NCI-H510A treated with DMSO at 0.1 percent for 48 hours (cell line): ENCODE measurements at places on chromosomes 12 and 14.

GRCh38 chr12:92027243-92027642, 118.4 kb downstream of the BTG1 start:
- DNase-seq, result no peak

- DNase-seq, result no peak
Observed at GRCh38 chr12:75690296-75690955, 179.0 kb upstream of the KRR1 start.

- DNase-seq, result no peak
Observed at GRCh38 chr12:130715150-130715997, 725 bp downstream of the RIMBP2 start.

DNA sequence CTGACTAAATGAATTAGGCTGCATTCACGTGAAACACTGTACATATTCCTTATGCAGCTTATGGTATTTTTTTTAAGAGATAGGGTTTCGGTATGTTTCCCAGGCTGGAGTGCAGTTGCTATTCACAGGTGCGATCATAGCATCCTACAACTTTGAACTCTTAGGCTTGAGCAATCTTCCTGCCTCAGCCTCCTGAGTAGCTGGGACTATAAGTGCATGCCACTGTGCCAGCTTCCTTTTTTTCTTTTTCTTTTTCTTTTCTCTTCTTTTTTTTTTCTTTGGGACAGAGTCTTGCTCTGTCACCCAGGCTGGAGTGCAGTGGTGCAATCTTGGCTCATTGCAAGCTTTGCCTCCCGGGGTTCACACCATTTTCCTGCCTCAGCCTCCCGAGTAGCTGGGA, 35.8 kb upstream of the SPPL3 start:
- no peak for DNase-seq

DNA sequence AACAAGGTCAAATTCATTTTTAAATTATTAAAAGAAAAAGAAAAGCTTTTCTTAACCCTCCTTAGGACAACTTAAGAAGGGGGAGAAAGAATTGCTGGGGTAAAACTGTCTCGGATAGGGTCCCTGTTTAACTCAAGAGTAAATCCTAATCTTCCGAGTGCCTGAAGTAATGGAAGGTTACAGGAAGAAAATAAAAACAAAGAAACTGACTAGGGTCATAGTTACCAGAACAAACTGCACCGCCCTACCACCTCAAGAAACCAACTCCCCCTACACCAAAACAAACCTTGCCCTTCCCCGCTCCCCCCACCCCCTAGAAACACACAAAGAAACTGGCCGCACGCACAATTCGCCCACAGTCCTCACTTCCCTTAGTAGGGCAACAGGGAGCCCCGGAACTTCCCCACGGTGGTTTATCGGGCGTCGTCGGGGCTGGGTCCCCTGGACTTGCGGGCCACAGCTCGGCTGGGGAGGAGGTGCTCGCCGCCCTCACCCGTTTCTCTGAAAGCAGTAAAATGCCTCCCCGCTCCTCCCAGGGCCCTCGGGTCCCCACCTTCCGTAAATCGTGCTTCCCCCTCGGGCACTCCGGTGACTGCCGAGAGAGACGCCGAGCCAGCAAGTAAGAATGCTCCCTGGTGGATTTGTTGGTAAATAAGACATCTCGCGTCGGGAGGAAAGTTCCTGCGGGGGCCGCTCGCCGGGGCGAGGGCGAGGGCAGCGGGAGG, 2.4 kb downstream of the SINHCAF start:
- DNase-seq, result no peak

DNA sequence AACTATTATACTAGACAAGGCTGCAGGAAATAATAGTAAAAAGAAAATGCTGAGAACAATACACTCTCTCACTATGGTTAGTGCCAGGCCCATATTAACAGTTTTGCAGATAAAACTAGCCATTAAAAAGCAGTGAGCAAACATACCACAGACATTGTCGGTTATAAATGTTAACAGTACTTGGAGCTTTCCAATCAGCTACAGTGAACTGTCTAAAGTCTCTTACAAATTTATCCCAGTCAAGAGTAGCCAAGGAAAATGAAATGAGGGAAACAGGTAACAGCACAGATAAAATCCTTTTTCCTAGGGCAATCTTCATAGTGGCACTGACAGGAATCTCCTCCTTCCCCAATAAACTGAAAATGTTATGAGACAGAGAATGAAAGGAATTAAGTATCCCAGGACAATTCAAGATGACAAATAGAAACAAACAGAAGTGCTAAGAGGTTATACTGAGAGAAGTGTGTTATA, 30.8 kb downstream of the PAWR start:
- no peak for DNase-seq

GRCh38 chr12:105481392-105482300, 151.2 kb downstream of the C12orf75 start:
- no peak for DNase-seq

DNA sequence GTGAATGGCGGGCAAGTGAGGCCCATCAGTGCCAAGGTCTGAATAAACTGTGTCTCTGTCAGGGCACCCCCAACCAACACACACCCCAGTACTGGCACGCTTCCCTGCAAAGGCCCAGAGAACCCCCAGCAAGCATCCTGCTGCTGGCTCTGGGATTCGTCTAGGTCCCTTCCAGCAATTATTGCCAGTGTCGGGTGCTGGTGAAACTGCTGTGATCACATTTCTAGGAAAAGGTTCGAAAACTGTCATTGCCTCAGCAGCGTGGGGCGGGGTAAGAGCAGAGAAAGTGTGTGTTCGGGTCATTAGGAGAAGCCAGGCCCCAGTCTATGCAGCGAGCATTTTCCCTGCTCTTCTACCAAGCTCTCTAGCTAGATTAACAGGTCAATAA, 2.5 kb downstream of the FAM222A start:
- no peak for DNase-seq

DNA sequence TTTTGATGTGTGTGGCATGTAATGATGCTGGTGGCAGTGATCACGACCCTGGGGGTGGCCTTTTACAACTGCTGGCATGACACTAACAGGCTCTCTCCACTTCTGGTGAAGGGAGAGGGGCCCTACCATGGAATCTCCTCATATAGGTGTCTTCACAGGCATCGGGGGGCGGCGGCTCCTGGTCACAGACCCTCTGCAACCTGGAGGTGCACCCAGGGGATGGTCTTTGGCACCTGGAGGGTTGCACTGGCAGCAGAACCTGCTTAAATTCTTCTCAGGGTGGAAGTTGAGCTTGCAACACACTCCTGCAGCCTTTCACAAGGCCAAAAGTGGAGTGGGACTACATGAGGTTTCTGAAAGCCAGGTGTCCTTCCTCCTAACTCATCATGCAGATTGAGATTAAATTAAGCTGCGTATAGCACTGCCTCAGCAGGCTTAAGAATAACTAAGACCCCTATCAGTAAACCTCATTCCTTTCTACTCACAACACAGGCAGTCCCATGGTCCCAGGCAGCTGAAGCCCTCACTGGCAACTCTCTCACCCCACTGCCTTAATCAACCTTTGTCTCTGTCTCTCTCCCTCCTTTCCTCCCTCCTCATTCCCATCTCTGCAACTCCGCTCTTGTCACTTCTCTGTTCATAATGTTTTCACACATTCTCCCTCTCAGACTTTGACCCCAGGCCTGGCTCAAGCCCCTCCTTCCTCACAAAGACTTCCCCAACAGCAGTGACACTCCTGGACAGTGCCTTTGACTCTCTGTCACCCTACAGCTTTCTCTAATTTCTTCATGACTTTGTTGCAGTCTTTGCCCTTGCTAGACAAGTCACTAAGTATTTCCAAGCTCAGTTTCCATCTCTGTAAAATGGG, 18.9 kb downstream of the NID2 start:
- DNase-seq, result no peak

- DNase-seq, result no peak
Observed at GRCh38 chr12:52946334-52946733, 2.6 kb upstream of the KRT18 start.
